Fibroblast of mammary gland (primary cell): ENCODE measurements at places on chromosomes 4 and X.

DNA sequence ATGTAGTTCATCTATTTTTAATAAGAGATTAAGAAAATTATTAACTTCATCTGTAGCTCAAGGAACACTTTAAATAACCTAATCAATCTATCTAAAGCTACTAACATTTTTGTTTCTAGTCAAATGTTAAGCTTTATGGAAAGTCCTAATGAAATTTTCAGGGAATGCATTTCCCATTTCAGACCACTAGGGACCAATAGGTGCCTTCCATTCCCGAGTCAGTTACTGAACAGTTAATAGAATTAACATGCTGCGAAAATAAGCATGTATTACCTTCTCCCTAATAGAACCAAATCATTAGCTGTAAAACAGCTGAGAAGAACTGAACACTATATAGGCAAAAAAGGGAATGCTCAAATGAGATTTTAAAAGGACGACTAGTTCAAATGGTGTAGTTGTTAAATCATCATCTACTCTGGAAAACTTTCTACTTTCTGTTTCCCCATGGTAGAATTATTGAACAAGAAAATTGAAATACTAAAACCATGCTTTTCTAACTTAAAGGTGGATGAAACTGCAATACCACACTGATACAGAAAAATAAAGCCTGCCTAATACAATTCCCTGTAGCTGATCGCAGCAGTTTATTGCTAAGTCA lies 22.5 kb downstream of the STX18 start:
- DNase-seq: peak; percentile 50

DNA sequence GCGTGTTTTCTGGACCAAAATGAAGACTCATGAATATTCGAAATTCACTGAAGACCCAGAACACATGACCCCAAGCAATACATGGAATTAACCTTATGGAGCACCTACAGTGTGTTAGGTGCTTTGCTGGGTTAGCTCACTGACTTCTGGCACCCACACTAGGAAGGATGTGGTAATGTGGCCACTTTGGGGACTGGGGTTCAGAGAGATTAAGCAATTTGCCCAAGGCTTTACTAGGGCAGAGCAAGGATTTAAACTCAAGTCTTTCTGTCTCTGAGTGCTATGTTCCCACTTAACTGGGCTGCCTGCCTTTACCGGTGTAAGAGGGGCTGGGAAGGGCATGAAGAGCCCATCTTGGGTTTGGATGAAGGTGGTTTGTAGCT lies 162.0 kb upstream of the ATP6AP2 start:
- DNase-seq: no peak

DNA sequence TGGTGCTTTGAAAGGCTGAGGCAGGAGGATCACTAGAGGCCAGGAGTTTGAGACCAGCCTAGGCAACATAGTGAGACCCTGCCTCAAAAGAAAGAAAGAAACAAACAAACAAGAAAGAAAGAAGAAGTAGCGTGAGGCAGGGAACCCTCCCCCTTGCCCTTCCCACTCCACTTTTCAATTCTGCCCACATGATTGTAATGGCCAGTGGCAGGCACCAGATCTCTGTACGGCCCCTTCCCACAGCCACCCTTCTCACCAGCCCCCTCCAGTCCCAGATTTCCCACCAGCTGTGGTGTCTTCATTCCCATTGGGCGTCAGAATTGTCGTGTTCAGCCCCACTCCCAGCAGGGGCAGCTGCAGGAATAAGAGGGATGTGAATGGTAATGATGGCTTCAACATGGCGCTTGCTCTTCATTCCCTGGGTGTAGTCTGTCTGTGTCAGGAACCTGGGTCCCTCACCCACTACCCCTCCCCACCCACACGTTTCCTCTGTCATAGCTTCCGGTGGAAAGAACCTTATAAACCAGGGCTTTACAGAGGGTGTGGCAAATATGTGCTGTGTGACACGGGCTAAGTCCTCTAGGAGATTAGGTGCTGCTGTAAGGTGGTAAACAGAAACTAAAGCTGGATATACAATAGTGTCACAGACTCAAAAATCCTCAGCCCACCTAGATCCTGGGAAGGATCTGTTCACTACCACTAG lies at the start of gene IL2RG:
Gene IL2RG (minus strand): TSS at position 437 of the 703 bp plus-strand sequence. CDS start 38 bp downstream, at position 399.
- no peak for DNase-seq

DNA sequence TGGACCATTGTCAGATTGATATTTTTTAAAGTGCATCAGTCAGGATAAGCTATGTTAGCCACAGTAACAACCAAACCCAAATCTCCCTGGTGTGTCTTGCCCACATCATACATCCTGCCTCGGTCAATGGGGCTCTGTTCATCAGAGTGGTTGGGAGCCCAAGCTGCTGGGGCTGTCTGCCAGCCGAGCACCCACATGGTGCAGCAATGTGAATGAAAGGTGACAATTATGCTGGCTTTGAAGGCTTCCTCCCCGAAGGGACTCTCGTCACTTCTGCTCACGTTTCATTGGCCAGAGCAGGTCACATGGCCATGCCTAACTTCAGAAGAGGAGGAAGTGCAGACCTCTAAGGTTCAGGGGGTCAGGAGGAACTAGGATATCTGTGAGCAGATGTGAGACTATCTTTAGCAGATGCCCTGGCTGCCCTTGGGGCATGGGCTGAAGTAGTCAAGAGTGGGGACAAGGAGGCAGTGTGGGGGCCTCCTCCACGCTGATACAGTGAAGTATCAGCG lies 1.3 kb upstream of the JAKMIP1 start:
- DNase-seq: no peak

DNA sequence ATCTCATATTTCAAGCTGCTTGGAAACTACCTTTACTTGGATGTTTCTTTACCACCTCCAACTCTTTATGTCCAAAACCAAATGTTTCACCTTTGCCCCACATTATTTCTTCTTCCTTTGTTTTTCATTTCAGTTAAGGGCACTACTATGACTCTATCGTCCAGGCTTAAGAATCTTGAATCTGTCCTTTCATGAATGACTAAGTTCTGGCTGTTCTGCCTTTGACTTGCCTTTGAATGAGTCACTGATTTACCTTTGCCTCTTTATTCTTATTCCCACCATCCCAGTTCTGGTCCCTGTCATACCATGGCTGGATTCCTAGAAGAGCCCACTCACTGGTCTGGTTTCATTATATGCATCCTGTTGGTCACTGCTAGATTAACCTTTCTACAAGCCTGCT lies 30.6 kb upstream of the PLAC1 start:
- DNase-seq: peak; percentile 89

GRCh38 chrX:127578395-127578794 lies 473.8 kb downstream of the ACTRT1 start:
- no peak for DNase-seq

- peak; percentile 9 for DNase-seq
Observed at GRCh38 chr4:167868163-167868562, 224.2 kb upstream of the ANXA10 start.

- no peak for DNase-seq
Observed at GRCh38 chrX:118724365-118724764, 3.0 kb upstream of the IL13RA1 start.

GRCh38 chr4:158760866-158761265 lies 8.0 kb upstream of the FNIP2 start:
- DNase-seq: peak; percentile 24

DNA sequence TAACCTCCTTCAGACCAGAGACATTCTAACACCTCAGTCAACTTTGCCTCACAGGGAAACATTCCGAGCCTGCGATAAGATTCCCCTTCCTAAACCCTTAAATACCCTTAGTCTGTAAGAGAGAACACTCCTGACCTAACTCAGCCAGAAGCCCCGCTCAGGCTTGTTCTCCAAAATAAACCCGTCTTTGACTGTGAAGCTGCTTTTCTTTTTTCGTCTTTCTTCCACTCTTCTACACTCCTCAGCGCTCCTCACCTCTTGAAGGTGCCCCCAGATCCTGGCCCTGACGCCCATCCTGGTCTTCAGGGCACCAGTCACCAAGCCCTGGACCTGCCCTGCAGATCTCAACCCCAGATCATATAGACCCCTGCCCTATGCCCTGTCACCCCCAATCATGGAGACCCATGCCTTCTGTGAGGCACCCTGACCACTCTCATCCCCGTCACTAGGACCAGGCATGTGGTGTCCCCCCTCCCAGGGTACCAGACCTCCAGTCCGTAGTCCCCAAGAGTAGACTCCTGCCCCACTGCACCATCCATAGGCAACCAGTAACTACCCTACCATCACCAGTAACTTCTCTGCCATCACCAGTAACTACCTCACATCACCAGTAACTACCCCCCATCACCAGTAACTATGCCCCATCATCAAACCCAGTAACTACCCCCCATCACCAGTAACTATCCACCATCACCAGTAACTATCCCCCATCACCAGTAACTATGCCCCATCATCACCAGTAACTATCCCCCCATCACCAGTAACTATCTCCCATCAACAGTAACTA lies 3.5 kb downstream of the ASMTL start:
- DNase-seq: no peak

DNA sequence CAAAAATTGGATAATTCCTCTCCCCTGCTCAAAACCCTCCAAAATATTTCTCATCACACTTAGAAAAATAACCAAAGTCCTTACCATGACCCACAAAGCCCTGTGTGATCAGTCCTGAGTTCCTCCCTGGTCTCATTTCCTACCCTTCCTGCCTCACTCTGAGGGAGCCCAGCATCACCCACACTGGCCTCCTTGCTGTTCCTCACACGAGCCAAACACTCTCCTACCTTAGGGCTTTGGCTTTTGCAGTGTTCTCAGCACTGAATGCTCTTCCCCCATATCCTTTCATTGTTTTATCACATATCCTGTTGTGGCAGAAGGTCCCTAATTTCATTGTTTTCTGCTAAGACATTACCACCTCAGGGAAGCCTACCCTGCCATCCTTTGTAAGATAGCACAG lies 12.2 kb downstream of the MGAT4D start:
- DNase-seq: no peak

DNA sequence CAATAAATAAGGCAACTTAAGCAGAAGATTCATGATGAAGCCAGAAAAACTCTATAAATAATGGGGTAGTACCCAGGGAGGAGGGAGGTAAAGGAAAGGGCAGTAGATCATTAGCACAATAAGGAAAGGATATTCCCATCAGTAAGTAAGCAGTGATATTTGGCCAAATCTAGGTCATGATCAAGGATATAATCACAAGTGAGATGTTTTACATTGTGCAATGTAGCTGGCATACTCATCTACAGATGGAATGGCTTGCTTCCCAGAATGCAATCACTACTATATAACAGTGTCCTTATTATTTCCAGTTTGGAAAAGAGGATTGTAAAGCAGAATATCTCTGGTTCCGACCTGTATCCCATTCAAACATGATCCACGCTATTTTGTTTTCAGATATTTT lies 483.4 kb downstream of the RPA4 start:
- peak; percentile 75 for DNase-seq

GRCh38 chr4:169956091-169956843 lies 69.9 kb downstream of the MFAP3L start:
- DNase-seq: no peak

DNA sequence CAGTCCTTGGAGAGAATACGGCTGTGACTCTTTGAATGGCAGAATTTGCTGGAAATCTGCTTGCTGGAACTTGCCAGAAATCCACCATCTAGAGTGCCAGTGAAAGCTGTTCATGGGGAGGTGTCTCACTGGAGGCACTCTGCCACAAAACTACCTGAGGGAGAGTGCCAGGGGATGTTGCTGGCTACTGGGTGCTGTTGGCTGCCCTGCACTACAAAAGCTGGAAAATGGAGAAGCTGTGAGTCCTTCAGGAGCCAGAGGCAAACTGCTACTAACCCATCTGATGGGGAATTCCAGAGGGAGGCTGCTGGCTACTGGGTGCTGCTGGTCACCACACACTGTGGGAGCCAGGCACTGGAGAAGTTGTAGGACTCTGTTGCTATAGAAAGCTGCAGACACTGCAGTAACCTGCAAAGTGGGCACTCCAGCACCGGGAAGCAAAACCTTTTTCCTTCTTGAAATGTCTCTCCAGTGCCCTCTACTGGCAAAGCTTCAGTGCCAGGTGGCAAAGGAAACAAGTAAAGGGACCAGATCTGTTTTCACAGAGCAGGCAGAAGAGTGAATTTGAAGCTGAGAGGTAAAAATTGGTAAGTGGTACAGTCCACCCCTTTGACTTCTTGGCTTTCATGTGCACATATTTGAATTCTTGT lies 47.8 kb upstream of the HSD17B10 start:
- DNase-seq: peak; percentile 73

DNA sequence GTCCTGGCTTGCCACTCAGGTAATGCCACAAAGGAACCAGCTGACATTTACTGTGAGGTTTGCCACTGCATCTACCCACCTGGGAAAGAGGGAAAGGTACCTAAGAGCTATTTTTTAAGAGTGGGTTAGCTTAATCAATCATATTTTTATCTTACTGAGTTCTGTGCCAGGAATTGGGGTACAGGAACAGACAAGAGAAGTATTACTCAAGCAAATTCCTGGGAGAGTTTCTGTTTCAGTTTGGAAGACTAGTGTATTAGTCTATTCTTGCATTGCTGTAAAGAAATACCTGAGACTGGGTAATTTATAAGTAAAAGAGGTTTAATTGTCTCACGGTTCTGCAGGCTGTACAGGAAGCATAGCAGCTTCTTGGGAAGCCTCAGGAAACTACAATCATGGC lies 23.2 kb downstream of the PSMD10 start:
- DNase-seq: no peak

DNA sequence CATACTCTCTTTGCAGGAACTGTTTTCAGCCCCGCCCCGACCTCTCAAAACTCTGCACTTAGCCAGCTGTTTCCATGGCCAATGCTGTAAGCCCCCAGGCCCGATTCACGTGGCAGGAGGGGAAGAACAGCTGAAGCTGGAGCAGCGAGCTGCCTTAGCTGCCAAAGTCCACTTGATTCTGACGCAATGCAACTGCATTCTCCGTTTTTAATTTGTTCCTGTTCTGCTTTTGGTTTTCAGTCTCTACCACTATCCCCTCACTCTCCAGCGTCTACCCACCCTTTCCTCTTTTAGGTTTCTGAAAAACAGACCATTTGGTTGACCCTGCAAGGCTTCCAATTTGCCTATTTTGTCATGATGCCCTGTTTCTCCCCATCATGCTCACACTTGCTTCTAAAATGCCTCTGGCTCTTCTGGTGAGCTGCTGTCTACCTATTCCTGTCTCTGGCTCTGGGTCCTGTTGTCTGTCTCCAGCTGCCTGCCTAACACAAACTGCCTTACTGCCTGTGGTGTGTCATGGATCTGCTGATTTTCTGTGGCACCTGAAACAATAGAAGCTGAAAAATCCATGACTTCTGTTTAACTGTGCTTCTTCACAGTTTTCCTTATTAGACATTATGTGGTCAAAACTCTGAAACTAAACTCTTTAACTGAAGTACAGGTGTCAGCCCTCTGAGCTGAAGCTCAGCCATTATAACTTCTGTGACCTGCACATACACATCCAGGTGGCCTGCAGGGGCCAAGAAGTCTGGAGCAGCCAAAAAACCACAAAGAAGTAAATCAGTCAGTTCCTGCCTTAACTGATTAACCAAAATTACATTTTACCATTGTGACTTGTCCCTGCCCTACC lies 160.5 kb upstream of the AGTR2 start:
- no peak for DNase-seq
